ENCODE measurements at places on chromosomes 6 and 20.

DNA sequence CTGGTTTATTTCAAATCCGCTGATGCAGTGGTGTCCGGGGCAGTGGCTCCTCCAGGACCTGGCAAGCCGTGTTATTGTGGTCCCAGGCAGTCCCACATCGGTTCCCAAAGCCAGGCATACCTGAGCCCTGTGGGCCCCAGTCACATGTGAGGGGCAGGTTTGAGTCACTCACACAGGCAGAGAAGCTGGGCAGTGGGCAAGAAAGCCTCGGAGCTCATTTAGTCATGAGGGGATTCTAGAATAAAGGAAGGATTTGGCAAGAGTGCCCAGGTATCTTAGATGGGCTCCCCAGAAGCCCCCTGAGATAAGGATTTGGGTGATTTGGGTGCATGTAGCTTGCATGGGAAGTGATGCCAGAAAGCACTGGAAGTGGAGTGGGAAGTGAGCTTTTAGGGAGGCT lies 37.3 kb downstream of the SYNDIG1 start:
- H3K4me1 ChIP-seq, result peaks cover 11% of the 10 kb centered on the region
- no peak overlapping the region for H3K4me3 ChIP-seq
- no peak for DNase-seq
- no peak overlapping the region for H3K27ac ChIP-seq
- H3K36me3 ChIP-seq, result no peaks in the 10 kb centered on the region
- H3K27me3 ChIP-seq, result no peaks in the 10 kb centered on the region

GRCh38 chr6:84329077-84329476 lies 101.6 kb upstream of the CEP162 start:
- no peaks in the 10 kb centered on the region for H3K27me3 ChIP-seq
- H3K4me1 ChIP-seq, result no peaks in the 10 kb centered on the region
- no peak overlapping the region for H3K4me3 ChIP-seq
- H3K27ac ChIP-seq, result no peak overlapping the region
- DNase-seq, result no peak

- H3K4me3 ChIP-seq, result no peak overlapping the region
- H3K27me3 ChIP-seq, result no peaks in the 10 kb centered on the region
- H3K4me1 ChIP-seq, result no peaks in the 10 kb centered on the region
- H3K36me3 ChIP-seq, result no peaks in the 10 kb centered on the region
- no peak for DNase-seq
These were observed 279.3 kb downstream of the HACE1 start for GRCh38 chr6:104580452-104580851.

DNA sequence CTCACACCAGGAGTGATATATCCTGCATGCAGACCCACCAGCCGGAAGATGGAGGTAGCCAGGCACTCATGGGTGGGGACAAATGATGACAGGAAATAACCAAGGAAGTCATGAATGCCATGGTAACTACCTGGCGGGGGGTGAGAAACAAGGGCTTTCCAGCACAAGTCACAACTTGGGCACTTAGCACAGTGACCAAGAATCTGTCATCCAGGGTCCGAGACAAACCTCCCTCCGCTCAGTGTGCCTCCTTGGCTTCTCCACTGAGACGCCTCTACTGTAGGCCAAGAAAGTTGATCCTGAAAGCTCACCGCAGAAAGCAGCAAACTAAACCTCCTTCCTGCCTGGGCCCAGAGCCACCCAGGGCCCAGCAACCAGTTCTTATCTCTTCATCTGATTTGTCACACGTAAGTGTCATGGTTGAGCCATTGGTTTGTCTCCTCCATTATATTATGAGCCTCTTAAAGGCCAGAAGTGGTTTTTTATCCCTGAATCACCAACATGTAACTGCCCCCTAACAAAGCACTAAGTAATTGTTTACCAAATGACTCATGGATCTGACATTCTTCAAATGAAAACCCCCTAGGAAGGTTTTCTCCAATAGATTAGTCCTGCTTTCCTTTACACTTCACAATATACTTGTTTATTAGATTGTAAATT lies 84.3 kb upstream of the TAB2 start:
- no peaks in the 10 kb centered on the region for H3K36me3 ChIP-seq
- H3K27ac ChIP-seq, result peak overlapping the region; percentile 93
- peak; percentile 95 for DNase-seq

DNA sequence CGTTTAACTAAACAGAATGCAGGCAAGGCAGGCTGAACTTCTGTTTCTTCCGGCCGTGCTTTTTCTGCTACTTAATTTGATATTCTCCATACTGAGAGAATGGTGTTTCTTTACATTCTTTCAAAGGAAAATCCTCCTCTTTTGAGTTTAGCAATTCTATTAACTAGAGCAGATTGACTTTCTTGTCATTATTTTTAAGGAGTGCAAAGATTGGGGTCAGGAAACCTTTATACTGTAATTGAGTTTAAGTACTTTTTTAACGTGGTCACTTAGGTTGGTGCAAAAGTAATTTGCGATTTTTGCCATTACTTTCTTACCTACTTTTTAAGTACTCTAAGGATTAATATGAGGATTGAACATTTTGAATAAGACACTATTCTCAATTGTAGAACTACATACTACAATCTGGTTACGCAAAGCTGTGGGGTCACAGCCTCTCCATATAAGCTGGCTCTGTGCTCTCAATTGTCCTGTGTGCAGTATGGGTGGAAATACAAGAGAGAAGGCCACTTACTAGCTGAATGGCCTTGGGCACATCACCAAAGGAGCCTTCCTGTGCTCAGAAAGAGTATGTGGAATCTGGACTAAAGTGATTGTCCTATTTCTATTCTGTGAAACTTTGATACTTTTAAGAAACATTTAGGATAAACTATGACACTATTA lies 16.7 kb downstream of the HECA start:
- H3K4me3 ChIP-seq, result no peak overlapping the region
- H3K27me3 ChIP-seq, result no peaks in the 10 kb centered on the region
- H3K4me1 ChIP-seq, result peaks cover 4% of the 10 kb centered on the region
- no peaks in the 10 kb centered on the region for H3K36me3 ChIP-seq
- no peak overlapping the region for H3K27ac ChIP-seq
- no peak for DNase-seq

GRCh38 chr6:125867483-125867942 lies 76.8 kb downstream of the NCOA7 start:
- peaks cover 2% of the 10 kb centered on the region for H3K4me1 ChIP-seq
- H3K27me3 ChIP-seq, result no peaks in the 10 kb centered on the region
- no peaks in the 10 kb centered on the region for H3K36me3 ChIP-seq
- no peak overlapping the region for H3K4me3 ChIP-seq

DNA sequence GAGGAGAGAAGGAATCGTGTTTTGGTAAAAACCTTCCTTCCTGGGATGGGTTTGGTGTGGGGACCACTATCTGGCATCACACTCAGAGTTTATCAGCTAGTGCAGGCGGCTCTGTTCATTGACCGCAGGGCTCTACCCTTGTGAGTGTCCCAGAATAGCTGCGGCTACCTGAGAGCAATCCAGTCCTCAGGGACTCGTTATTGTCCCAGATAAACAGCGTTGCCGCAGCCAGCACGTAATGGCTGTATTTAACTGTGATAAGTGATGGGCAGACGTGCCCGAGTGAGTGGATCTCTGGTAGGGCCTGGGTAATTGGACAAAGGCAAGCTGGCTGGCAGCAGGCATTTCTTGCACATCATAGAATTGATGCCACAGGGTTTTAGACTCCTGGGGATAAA lies 163.3 kb downstream of the SOBP start:
- H3K27me3 ChIP-seq, result no peaks in the 10 kb centered on the region
- DNase-seq, result no peak
- peaks cover 3% of the 10 kb centered on the region for H3K36me3 ChIP-seq
- H3K4me1 ChIP-seq, result peaks cover 7% of the 10 kb centered on the region
- H3K27ac ChIP-seq, result no peak overlapping the region

DNA sequence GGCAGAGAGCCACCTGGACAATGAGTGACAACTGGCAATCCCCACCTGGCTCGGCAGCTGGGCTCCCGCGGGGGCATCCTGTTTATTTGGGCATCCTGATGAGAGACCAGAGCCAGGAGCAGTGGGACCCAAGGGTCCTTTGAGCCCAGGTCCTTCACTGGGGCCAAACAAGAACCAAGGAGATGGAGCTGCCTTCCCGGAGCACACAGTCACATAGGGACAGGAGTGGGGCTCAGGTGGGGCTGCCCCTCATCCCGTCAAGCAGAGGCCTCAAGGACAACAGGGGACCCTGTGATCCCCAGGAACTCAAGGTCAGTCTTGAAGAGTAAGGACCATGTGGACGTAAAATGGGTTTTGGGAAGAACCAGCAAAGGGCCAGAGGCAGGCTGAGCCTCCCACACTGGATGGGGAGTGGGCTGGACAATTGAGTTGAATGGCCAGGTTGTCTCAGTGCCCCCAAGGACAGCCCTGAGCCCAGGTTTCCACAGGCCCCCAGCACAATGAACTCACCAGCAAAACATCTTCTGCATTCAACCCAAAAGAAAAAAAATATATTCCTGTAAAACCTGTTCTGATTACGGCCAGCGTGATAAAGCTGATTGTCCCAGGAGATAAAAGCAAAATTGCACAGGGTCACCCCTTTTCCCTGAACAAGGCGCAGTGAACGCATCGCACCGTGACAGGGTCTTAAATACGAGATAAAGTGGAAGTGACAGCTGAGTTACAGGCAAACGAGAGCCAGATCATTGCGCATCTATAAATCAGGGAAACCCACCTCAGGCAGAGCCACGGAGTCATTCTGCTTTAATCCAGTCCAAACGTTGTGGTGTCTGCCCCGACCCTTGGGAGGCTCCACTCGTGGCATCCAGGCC lies 86.2 kb downstream of the ANKRD60 start:
- peaks cover 15% of the 10 kb centered on the region for H3K27me3 ChIP-seq
- no peak overlapping the region for H3K4me3 ChIP-seq
- no peak for DNase-seq
- H3K27ac ChIP-seq, result no peak overlapping the region
- no peaks in the 10 kb centered on the region for H3K36me3 ChIP-seq

GRCh38 chr6:134921721-134922261 lies 28.1 kb downstream of the ALDH8A1 start:
- no peaks in the 10 kb centered on the region for H3K27me3 ChIP-seq
- H3K27ac ChIP-seq, result no peak overlapping the region
- peaks cover 7% of the 10 kb centered on the region for H3K4me1 ChIP-seq
- no peak for DNase-seq
- no peaks in the 10 kb centered on the region for H3K36me3 ChIP-seq

- no peak overlapping the region for H3K4me3 ChIP-seq
- H3K27me3 ChIP-seq, result no peaks in the 10 kb centered on the region
- DNase-seq, result no peak
- no peak overlapping the region for H3K27ac ChIP-seq
- H3K4me1 ChIP-seq, result no peaks in the 10 kb centered on the region
- no peaks in the 10 kb centered on the region for H3K36me3 ChIP-seq
These were observed 542.1 kb upstream of the MAN1A1 start for GRCh38 chr6:119891644-119892043.
